ENCODE measurements at places on chromosomes 5 and 9. TPM values are rescaled to one million over a fixed set of nuclear protein-coding genes. Genes with fewer than 3 reads are reported as not detected.

GRCh38 chr5:77642738-77643653 lies 4.5 kb upstream of the OTP start:
- no peak for ATAC-seq

GRCh38 chr5:125704888-125705287 lies 718.3 kb upstream of the GRAMD2B start:
- no peak for ATAC-seq

GBGT1 gene
- 2.0 TPM for total RNA-seq

DNA sequence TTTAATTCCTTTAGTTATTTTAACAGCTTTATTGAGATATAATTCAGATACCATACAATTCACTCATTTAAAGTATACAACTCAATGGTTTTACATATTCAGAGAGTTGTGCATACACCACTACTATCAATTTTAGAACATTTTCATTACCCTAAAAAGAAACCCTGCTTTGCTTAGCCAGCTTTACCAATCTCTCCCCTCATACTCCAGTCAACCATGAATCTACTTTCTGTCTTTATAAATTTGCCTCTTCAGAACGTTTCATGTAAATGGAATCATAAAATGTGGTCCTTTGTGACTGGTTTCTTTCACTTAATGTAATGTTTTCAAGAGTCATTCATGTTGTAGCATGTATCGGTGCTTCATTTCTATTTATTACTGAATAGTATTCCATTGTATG lies 24.9 kb downstream of the NIM1K start:
- no peak for ATAC-seq

ST6GALNAC6 gene
- 13.0 TPM for total RNA-seq

IFNK gene
- not detected for total RNA-seq

DNA sequence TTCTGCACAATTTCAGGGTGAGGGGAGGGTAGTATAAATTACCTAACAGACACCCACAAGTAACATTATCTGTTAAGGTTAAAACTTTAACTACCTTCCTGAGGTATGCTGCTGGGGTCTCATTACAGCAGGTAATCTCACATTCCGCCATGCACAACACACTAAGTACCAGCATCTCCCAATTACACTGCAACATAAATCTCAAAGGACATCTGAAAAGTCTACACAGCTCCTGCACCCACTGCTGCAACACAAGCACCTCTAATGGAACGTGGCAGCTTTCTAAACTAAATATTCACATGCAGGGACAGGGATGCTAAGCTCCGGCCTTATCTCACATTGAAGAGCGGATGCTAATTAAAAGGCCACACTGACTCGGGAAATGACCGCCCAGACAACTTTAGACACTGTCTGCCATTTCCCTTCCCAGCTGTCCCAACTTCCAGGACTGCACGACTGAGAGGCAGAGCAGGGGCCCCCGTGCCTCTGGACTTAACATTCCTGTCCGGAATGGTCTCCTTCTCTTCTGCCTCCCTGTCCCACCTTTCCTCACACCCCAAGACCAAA lies 45.9 kb downstream of the PSMB7 start:
- no peak for ATAC-seq

TMEM161B gene
- total RNA-seq = 9.3 TPM

GRCh38 chr9:137317718-137318511 lies 15.8 kb upstream of the NRARP start:
- ATAC-seq = no peak

- no peak for ATAC-seq
Measured at GRCh38 chr5:139835656-139836055, 40.0 kb downstream of the PSD2 start.

LCN1 gene
- total RNA-seq = not detected

DNA sequence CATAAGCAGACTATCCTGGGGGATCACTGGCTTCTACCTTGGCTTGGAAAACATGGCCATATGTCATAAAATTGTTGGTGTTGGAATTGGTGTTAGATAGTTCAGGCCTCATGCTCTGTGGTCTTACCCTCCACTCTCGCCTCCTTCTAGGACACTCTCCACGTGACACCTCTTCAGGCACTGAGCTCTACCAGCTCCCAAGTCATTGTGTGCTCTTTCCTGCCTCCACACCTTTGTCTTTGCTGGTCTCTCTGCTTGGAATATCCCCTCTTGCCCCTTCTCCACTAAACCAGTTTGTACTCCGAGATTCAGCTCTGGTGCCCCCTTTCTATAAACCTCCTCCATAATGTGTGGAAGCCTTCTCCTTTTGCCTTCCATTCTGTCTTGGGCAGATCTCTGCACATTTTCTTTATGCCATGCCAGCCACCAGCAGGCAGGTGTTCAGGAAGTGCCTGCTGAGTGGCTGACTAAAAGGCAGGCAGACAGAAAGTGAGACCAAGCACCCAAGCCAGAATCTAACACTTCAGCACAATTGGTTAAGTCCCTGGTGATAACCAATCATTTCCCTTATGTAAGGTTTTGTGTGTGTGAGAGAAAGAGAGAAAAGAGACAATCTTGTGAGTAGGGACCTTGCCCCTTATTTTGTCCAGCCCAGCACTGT lies 37.7 kb downstream of the SAR1B start:
- no peak for ATAC-seq

ZBTB26 gene
- total RNA-seq = 2.0 TPM

DNA sequence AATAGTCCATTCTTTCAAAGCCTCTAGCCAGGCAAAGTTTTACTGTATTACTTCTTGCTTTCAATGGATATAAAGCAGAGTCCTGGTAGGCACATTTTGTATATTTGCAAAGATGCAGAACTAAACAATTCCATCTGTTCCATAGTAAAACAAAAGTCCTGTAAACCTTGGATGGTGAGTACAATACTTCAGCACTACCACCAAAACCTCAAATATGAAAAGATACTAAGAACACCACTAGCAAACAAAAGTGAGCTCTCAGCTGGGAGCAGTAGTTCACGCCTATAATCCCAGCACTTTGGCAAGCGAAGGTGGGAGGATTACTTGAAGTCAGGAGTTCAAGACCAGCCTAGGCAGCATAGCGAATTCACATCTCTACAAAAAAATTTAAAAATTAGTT lies 195.0 kb downstream of the MSX2 start:
- ATAC-seq = no peak

- no peak for ATAC-seq
Measured at GRCh38 chr9:117649126-117649525, 55.1 kb upstream of the TLR4 start.
